ENCODE measurements at places on chromosomes 11 and 22.
A peak's percentile ranks its signal among the peaks of the same experiment; 100 is the strongest.

GRCh38 chr11:44747836-44748235 is 21.1 kb downstream of the TSPAN18 start:
- DNase-seq, result no peak

- no peak for DNase-seq
These were observed 111.7 kb downstream of the ADAMTS15 start for GRCh38 chr11:130560000-130560780.

DNA sequence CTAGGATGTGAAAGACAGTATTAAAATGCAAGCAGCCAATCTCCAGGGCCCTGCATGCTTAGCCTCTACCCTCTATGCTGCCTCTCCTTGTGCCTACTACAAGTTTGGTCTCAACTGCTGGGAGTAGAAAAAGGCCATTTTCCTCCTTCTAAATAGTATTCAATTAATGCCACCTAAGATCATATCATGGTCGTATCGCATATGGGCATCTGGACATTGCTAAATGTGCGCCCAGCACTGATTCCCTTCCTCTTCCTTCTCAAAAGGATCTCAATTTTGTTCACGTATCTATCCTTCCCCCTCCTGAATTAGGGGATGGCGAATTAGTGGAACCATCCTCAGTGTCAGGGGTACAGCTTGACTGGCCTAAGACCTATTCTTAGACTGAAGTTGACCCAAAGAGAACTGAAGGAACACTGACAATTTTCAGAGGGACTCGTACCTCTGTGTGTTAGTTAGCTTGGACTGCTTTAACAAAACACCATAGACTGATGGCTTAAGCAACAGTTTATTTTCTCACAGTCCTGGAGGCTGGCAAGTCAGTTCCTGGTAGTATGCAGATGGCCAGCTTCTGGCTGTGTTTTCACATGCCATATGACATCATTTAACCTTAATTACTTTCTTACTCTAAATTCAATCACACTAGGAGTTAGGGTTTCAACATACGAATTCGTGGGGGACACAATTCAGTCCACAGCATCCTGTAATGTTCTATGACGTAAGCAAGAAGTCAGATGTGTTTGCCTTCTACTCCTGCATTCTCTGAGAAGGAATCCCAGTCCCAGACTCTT is 8.5 kb upstream of the NUP50 start:
- DNase-seq, result no peak

DNA sequence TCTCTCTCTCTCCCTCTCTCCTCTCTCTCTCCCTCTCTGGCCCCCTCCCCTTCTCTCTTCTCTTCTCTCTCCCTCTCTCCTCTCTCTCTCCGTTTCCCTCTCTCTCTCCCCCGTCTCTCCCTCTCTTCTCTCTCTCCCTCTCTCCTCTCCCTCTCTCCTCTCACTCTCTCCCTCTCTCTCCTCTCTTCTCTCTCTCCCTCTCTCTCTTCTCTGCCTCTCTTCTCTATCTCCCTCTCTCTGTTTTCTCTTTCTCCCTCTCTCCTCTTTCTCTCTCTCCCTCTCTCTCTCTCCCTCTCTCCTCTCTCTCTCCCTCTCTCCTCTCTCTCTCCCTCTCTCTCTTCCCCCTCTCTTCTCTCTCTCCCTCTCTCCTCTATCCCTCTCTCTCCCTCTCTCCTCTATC is 98.3 kb upstream of the FGF3 start:
- DNase-seq, result no peak

GRCh38 chr11:128437136-128437535 is 150.2 kb downstream of the ETS1 start:
- no peak for DNase-seq

GRCh38 chr11:10268746-10269488 is 25.1 kb downstream of the SBF2 start:
- no peak for DNase-seq

GRCh38 chr22:36790648-36791047 is 14.7 kb upstream of the IFT27 start:
- DNase-seq, result no peak

DNA sequence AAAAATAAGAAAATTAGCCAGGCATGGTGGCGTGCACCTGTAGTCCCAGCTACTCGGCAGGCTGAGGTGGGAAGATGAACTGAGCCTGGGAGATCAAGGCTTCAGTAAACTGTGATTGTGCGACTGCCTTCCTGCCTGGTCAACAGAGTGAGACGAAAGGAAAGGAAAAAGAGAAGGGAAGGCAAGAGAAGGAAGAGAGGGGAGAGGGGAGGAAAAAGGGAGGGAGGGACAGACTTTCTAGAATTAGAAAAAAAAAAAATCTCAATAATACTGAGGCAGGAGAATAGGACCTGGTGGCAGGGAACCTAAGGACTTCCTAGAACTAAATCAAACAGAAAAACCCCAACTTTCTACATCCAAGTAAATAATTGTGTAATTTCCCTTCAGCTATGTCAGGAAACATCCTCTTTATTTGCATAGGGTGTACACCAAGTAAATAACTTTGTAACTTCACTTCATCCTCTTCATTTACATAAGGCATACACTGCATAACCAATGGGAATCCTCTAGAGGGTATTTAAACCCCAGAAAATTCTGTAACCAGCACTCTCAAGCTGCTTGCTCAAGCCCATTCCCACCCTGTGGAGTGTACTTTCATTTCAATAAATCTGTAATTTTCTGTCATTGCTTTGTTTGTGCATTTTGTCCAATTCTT is 8.7 kb downstream of the SBF2 start:
- no peak for DNase-seq

DNA sequence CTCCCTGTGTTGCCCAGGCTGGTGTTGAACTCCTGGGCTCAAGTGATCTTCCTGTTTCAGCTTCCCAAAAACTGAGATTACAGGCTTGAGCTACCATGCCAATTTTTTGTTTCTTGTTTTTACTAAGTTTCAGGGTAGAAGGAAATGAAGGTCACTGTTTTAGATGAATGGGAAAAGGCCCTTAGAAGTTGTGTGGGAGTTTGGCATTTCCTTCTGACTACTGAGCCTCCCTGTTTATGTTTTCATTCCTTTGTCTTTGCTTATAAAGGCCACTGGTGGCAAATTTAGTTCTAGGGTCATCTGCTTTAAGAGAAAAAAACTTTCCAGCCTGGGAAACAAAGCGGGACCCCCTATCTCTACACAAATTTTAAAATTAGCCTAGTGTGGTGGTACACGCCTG is 22.1 kb downstream of the SRPRA start:
- no peak for DNase-seq

DNA sequence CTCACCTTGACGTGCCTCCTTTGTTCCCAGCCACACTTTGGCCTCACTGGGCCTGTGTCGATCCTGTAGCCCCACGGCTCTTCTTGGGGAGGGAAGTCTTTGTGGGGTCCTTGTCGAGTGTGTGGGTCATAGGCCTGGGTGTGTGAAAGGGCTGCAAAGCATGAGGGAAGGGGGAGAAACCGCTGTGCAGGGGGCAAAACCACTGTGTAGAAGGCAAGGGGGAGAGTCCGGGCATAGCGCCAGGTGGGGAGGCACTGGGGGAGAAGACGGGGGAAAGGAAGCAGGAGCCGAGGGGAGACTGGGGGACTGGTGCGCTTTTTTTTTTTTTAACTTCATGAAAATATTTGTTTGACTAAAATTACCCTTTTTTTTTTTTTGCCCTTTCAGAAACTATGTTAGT is 65.1 kb upstream of the RASD2 start:
- DNase-seq, result no peak

GRCh38 chr11:28318871-28319270 is 210.7 kb downstream of the METTL15 start:
- DNase-seq, result no peak

DNA sequence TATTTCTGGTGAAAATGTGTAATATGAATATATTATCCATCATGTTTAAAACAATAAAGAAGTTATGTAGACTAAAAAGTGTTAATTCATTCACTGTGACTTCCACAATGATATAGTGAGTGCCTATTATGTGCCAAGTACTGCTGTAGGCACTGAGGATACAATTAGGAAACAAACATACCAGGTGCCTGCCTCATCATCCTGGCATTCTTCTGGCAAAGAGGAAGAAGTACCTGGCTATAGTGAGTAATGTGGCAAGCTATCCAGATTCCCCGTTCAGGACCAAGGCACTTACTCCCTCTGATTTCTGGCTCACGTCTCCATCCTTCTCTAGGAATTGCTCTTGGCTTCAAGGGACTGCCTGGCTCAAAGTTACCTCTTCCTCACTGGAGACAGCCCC is 77.5 kb upstream of the CLMP start:
- no peak for DNase-seq

DNA sequence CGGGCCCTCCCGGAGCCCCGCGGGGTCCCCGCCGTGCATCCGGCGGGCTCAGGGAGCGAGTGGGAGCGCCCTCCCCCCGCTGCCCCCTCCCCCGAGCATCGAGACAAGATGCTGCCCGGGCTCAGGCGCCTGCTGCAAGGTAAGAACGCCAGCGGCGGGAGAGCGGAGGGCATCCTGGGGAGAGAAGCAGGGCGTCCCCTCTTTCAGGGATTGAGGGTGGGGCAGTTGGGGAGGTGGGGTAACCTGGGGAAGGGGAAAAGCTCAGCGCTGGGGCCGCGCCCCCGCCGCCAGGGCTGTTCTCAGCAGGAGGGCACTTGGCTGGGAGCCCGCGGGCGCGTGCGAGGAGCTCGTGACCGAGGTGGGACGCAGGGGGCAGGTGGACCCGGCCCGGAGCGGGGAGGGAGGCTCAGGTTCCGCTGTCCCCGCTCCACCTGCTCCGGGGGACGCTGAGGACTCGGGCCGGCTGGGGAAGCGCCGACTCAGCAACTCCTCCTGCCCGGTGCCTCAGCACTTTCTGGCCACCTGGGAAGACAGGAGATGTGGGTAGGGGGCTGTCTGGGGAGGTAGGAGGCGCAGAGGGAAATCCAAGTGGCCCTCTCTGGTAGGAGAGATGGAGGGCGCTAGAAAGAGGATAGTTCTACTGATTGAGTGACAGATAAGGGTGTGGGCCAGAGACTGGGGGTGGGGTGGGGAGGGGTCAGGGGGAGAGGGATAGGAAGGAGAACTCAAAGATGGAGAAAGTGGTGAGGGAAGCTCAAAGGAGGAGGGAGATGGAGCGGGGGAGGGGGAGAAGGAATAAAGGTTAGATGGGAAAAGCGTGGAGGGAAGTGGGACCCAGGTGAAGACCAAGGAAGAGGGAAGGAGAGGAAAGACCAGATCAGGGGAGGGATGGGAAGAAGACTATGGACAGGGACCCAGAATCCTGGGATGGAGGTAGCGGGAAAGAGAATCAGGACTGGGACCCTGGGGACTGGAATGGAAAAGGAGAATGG is 726 bp downstream of the RTN4RL2 start:
- DNase-seq, result no peak

DNA sequence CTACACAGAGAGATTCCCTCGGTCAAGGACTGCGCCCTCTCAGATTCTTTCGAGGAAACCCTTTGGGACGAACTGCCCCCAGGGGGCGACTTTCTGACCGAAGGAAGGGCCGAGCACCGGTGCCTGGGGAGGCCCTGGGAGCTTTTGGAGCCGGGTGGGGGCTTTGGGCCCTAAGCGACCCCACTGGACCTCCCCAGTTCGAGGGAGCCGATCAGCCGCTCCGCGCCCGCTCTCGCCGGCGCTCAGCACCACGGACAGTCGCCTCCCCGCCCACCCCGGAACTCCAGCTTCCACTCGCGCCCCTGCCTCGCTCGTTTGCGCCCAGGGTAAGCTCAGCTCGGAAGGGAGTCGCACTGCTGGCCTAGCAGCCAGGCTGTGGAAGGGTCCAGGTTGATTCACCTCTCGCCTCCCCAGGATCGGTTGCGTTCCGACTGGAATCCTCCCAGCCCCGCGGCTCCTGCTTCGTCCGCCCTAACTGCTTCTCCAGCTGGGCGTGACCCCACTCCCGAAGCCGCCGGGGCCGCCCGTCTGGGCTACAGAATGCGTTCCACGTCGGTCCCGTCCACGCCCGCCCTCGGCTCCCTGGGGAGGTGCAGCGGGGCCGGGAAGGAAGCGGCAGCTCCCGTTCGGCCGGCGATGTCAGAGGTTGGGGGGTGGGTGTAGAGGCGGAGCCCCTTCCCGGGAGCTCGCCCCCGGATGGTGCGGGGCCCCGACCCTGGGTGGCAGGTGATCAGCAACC is 428 bp downstream of the SCN3B start:
- peak; percentile 68 for DNase-seq

DNA sequence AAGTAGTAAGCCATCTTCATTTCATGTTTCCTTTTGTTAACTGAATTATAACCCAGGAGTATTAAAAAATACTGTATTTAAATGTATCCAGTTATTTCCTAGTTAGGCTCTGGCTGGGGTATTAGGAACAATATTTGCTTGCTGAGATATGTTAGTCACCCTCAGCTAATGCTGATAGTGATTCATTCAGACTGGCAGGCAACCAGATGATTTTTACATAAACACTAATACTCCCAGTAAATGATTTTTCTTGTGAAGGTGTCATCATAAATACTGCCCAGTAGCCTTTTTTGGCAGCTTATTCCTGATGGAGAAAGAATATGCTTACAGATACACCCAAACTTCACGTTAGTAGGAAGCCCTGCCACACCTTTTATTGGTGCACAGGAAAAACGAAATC is 8.1 kb downstream of the YWHAH start:
- DNase-seq, result no peak

GRCh38 chr11:118090545-118091162 is 3.9 kb upstream of the SMIM35 start:
- DNase-seq, result no peak

DNA sequence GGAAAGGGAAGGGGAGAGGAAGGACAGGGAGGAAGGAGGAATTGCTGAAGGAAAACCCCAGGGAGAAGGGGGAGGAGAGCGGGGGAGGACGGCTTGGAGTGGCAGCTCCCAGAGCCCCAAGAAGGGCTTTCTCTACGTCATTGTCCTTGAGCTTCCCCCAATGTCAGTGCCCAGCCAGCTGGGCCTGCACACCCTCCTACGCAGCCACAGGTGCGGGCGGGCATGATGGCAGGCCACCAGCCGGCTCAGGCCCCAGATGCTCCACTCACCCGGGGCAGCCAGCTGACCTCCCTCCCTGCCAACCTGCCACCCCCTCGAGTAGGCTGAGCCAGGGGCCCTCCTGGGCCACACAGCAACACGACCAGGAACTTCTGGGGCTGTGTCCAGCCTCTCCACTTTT is 11.2 kb downstream of the SYT7 start:
- DNase-seq, result no peak

DNA sequence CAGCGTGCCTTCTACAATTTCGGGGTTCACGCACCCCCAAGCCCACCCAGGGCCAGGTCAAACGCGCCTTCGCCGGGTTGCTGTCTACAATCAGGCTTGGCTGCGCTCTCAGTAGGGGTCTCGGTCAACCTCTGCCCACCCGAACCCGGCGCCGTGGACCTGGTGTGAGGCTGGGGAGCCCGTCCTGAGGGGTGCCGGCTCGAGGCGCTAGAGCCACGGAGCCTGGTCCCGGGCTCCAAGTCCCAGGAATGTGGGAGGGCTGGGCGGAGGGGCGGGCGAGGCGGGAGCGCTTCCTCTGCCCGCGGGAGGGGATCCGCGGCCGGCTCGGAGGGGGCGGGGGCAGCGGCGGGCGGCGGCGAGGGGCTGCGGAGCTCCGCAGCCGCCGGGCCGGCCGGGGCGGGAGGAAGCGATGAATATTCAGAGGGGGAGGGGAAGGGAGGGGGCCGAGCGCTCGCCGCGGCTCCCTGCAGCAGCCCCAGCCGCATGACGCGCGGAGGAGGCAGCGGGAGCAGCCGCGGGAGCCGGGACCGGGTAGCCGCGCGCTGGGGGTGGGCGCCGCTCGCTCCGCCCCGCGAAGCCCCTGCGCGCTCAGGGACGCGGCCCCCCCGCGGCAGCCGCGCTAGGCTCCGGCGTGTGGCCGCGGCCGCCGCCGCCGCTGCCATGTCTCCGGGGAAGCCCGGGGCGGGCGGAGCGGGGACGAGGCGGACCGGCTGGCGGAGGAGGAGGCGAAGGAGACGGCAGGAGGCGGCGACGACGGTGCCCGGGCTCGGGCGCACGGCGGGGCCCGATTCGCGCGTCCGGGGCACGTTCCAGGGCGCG is at the start of gene PTPRJ:
Gene PTPRJ (plus strand): TSS at position 472 of the 819 bp plus-strand sequence. CDS start 354 bp downstream, outside the sequence.
- DNase-seq, result peak; percentile 68

- peak; percentile 73 for DNase-seq
These were observed 71.6 kb downstream of the C11orf58 start for GRCh38 chr11:16809886-16810668.

All from right hindlimb (tissue), 1 donor.